ENCODE measurements at places on chromosomes 6 and 20.

DNA sequence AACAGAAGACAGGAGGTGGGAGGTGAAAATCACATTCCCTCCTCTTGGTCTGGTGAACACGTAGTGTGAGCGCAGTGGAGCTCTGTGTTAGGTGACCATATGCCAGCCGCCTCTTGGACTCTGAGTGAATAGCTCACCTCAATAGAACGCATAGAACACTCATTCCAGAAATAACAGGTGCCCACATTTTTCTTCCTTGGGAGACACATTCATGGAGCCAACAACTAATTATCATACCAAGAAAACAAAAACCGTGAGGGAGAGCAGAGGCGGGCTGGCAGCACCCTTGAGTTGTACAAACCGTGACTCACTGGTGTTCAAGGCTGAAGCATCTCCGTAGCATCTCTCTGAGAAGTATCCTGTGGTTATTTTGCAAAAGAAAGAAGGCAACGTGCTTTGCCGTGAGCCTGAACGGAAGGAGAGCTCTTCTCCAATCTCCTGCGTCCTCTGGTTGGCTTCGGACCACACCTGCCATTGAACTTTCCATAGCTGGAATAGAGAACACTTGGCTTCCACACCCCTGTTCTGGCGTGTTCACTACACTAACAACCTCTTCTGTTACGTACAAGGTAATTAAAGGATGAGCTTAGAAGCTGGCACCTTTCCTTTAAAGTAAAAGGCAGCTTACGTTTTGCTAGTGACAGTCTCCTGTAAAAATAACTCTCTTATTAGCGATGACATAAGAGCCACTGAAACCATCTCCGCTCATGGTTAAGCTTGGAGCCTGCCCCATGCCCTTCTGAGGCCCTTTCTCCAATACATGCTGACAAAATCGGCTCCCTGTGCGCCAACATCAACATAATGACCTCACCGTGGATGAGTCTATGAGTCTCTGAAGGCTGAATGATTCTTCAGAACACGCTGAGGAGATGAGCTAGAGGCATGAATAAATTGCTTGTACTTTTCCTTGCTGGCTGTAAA is 30.2 kb upstream of the SGK1 start:
- DNase-seq = no peak

DNA sequence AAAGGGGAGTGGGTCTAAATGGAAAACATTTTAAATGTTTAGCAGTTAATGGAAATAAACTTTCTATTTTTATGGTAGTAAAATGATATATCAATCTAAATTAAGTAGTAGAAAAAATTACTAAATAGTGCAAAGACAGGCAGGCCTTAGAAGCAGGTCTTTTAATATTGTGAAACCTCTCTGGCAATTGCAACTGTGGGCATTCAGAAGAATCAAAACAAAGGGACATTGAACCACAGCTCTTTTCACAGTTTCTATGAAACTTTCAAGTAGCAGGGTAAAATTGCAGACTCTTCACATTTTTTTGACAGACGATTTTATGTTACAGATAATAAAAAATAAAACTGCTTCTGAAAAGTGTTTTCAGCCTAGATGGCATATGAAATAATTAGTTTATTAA is 533.7 kb downstream of the BCKDHB start:
- DNase-seq = no peak

- DNase-seq = no peak
Observed at GRCh38 chr6:162560891-162561290, 166.7 kb downstream of the PRKN start.

- no peak for DNase-seq
Observed at GRCh38 chr6:15358579-15359327, 112.9 kb downstream of the JARID2 start.

DNA sequence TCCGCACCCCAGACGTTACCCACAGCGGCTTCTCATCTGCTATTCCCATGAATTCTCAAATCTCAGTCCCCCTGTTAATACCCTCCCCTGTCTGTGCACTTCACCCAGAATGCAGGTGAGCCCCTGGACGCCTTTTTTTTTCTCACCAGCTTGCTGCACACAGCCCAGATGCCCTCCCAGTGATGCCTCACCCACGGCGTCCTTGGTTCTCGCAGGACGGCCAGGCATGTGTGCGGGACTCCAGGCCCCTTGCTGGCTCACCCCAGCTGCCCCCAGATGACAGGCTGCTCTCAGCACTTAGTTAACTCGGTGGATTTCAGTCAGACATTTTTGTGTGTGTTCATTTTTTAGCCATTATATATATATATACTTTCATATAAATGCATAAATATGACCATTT is 25.4 kb upstream of the PI16 start:
- DNase-seq = no peak

DNA sequence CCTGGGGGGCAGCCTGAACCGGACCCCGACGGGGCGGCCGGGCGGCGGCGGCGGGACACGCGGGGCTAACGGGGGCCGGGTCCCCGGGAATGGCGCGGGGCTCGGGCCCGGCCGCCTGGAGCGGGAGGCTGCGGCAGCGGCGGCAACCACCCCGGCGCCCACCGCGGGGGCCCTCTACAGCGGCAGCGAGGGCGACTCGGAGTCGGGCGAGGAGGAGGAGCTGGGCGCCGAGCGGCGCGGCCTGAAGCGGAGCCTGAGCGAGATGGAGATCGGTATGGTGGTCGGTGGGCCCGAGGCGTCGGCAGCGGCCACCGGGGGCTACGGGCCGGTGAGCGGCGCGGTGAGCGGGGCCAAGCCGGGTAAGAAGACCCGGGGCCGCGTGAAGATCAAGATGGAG is 636 bp downstream of the SRF start:
- DNase-seq = no peak

GRCh38 chr6:111662072-111662793 is 56.6 kb upstream of the TRAF3IP2 start:
- DNase-seq = no peak

GRCh38 chr6:11974089-11974488 is 38.0 kb upstream of the HIVEP1 start:
- DNase-seq = no peak

GRCh38 chr6:81999270-81999669 is 246.8 kb upstream of the TENT5A start:
- DNase-seq = no peak

DNA sequence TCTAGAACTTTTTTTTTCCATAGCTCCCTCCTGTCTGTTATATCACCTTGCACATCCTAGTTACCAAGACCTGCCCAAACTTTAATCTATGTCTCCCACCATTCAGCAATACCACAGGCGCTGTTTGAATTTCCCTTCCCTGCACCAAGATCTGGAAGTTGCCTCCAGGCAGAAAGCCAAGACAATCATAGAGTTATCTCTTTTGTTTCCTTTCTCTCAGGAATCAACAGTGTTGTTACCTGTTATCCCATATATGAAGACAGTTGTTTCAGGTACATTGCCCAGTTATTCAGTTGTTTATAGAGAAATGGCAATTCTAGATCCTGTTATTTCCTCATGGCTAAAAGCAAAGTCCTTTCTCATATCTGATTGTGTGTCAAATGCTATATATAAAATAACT is 63.2 kb downstream of the PDSS2 start:
- DNase-seq = no peak
